T-cell (primary cell): ENCODE measurements at places on chromosomes 16 and 17. TPM values are rescaled to one million over a fixed set of nuclear protein-coding genes. Genes with fewer than 3 reads are reported as not detected.

Gene TP53TG3F
- not detected for total RNA-seq

Gene MYH11
- total RNA-seq = not detected

Gene MYH2
- not detected for total RNA-seq

Gene PCYT2
- total RNA-seq = 24.5 TPM

Gene PRSS36
- total RNA-seq = 1.2 TPM

Gene TBC1D3D
- not detected for total RNA-seq

Gene KRT39
- total RNA-seq = not detected

Gene CTRB1
- 6.1 TPM for total RNA-seq

Gene ACACA
- 22.9 TPM for total RNA-seq

Gene CEMP1
- 1.1 TPM for total RNA-seq
